ENCODE measurements at places on chromosomes 13 and 19.

DNA sequence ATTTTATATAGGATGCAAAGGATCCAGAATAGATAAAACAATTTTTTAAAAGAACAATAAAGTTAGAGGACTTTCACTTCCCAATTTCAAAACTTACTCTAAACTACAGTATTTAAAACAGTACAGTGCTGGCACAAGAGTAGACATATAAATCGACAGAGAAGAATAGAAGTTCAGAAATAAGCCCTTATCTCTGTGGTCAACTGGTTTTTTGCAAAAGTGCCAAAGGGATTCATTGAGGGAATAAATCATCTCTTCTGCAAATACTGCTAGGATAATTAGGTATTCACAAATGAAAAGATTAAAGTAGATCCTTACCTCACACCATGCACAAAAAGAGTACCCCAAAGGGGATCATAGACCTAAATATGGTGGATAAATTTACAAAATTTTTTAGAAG lies 431.0 kb upstream of the HTR2A start:
- no peak for DNase-seq

GRCh38 chr19:9906475-9907087 lies 29.7 kb downstream of the OLFM2 start:
- peak; percentile 42 for DNase-seq

DNA sequence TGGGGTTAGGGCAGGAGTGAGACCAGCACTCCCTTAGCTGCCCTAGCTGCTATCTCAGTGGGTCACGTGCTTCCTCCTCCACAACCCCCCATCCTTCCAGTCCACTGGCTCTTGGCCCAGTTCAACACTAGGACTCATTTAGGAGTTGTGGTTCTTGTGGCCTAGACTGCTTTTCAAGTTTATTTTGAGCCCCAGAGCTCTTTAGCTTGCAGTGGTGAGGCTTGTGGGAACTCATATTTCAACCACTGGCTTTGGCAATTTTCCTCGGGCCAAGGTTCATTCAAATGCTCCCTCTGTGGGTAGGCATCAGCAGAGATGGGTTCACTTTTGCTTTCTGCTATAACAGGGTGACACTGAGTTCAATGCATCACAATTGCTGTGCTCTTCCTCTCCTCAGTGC lies 436.2 kb upstream of the SLITRK5 start:
- peak; percentile 99 for DNase-seq

DNA sequence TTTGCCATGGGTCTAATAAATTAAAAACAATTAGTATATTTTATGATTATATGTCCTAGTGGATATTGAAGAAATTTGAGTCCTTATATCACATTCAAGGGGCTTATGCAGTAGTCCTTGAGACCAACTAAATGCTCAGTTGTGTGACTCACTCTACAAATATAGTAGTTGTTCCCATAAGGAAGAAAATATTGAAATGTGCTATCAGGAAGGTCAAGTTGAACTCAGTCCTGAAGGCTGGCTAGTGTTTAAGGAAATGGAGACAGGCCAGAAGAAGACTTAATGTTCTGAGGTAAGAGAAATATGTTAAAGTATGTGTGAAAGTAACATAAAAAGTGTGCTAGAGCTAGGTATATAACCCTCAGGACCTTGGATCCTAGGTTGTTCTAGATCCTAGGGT lies 766.1 kb upstream of the GPC6 start:
- DNase-seq: no peak

DNA sequence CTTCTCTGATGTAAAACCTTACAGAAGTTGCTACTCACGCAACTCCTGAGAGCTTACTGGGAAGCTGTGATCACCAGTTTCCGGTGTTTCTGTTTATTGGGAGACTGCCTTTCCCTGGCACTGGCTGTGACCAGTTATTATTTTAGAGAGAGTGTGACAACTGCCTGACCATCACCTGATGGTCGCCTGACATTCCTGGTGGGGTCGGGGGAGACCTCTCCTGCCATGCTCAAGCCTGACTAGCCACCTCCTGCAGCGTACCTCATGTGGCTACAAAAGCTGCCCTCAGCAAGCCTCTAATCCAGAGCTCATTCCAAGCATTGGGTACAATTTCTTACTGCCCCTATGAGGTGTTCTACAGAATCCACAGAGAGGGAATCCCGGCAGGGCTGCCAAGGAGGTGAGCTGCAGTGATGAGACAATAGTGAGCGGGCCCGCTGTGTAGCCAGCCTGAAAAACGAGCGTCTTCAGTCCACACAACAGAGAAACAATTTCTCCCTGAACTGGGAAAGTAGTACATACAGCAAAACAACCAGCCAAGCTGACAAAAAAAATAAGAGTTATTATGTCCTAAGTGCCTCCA lies 28.7 kb downstream of the GJA3 start:
- DNase-seq: no peak

- DNase-seq: no peak
Observed at GRCh38 chr13:112583592-112584277, 4.2 kb downstream of the TUBGCP3 start.

- DNase-seq: no peak
Observed at GRCh38 chr13:28964052-28964451, 143.9 kb downstream of the MTUS2 start.

GRCh38 chr19:46493236-46494145 lies 2.2 kb downstream of the PNMA8B start:
- no peak for DNase-seq

DNA sequence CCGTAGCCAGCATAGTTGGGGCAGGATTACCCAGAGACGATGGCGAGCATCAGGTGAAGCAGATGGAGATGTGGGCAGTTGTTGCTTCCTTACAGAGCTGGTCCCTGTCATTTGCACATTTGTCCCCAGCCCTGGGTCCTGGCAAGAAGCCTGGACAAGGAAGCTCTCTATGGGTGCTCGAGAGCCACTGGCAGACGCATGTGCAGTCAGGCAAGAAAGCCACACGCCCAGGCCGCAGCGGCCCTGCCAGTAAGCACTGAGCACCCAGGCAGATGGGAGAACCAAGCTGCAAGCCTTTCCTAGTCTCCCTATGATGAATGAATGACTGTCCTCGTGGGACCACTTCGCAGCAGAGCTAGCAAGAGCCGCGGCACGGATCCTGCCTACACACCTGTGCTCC lies 182.8 kb downstream of the FOXO1 start:
- no peak for DNase-seq

DNA sequence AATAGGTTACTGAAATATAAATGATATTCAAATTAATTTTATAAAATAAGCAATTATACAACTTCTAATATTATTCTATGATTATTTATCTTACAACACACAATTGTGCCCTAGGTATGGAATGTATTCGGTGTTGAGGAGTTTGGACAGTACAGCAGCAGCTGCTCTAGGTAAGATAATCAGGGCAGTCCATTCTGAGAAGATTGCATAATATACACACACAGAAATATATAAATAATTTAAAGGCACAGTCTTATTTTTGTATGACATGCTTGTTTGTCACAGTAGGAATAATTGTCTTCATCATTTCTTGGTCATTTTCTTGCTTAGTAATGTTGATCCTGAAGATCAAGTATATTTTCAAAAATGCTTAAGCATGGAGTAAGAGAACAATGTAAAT lies 849.4 kb upstream of the MIR17HG start:
- DNase-seq: peak; percentile 39

DNA sequence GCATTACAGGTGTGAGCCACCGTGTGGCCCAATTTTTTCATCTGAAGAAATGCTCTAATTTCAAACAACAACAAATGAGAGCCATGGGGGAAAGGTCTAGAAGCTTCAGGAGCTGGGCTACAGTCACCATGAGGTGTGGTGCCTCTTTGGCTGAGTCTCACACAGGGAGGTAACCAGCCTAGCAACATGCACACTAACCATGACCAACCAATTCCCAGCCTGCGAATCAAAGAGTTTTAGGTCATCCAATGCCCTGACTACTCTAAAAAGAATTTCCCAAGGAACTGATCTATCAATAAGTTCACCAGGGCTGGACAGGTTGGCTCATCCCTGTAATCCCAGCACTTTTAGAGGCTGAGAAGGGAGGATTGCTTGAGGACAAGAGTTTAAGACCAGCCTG lies 29.9 kb downstream of the PBX4 start:
- no peak for DNase-seq

- no peak for DNase-seq
Observed at GRCh38 chr19:55044286-55044685, 6.2 kb upstream of the GP6 start.

DNA sequence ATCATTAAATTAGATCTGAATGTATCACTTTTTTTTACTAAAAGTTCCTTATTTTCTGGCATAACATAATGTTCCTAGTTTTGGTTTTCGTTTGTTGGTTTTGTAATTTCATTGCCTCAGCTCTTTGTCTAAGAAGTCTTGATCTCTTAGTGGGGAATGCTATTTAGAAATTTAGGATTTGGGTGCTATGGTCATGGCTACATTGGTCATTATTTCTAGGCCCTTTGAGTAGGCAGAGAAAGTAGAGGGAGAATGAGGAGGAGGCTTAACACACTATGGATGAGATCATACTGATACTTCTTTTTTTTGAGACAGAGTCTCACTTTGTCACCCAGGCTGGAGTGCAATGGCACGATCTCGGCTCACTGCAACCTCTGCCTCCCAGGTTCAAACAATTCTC lies 41.8 kb downstream of the PIBF1 start:
- no peak for DNase-seq

- no peak for DNase-seq
Observed at GRCh38 chr13:103731959-103732358, 665.7 kb upstream of the SLC10A2 start.

GRCh38 chr19:16895467-16896145 lies 6.8 kb downstream of the F2RL3 start:
- peak; percentile 11 for DNase-seq

- peak; percentile 56 for DNase-seq
Observed at GRCh38 chr13:76965759-76966421, 17.6 kb downstream of the ACOD1 start.

DNA sequence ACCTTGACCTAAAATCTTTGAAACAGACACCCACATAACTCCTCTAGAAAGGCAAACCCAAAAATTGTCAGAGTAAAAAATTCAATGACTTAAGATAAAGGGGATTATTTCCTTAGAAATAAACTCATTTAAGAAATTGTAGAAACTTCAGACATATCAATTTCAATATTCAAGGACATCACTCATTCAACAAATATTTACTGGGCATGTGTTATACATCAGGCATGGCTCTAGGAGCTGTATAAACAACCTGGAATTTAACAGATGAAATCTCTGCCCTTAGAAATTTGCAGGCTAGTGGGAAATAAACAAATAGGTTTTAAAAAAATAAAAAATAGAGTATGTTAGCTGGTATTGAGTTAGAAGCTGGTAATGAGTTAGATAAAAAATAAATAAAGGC lies 84.0 kb upstream of the LSM14A start:
- DNase-seq: no peak

DNA sequence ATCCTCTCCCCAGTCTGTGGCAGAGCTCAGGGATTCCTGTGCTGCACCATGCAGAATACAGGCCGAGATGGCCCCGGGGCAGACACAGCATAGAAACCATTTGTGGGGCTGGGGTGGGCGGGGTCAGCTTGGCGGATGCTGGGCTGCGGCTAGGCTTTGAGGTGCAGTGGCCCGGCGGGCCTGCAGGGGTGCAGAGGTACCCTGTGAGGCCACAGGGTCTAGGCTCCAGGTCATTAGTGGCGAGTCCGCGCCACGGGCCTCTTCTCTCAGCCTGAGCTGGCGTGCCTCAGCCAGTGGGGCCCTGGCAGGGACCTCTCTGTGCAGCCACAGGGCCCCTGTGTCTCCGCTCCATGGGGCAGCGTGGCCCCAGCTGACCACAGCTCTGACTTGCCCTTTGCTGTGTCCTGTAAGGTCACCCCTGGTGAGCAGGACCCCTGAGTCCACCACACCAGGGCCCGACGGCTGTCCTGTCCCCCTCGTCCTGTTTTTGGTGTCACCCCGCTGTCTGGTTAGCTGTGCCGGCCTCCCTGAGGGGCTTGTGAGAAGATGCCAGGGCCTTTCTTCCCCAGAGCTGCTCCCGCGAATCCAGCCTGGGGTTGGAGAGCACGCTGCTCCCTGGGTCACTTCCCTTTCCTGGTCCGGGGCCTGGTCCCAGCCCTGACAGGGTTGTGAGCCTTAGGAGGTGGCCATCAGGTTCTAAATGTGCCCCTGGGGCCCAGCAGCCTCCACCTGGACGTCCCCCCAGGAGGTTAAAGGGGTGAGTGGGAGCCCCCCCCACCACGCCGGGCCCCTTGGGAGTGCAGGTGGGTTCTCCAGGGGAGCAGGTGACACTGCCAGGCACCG lies 12.1 kb downstream of the KDM4B start:
- no peak for DNase-seq

GRCh38 chr13:97493456-97493855 lies 59.5 kb downstream of the RAP2A start:
- DNase-seq: no peak

GRCh38 chr13:31431722-31432137 lies 232.0 kb downstream of the B3GLCT start:
- DNase-seq: peak; percentile 52

- DNase-seq: no peak
Observed at GRCh38 chr19:9862938-9863337, 27.8 kb downstream of the PIN1 start.

DNA sequence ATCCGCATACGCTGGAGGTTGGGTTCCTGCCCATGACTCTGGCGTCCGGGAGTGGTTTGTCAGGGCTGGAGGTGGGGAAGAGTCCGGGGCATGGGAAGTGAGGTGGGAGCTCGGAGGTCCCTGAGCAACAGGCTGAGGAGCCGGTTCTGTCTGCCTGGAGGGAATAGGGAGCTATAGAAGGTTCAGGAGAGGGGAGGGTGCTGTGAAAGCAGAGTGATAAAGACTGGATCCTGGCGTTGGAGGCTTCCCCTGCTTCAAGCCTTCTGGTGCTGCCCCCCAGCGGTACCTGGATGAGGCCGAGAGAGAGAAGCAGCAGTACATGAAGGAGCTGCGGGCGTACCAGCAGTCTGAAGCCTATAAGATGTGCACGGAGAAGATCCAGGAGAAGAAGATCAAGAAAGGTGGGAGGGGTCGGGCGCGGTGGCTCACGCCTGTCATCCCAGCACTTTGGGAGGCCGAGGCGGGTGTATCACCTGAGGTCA lies 2.6 kb downstream of the HMG20B start:
- no peak for DNase-seq

- no peak for DNase-seq
Observed at GRCh38 chr13:32409001-32409313, 19.0 kb downstream of the N4BP2L1 start.

DNA sequence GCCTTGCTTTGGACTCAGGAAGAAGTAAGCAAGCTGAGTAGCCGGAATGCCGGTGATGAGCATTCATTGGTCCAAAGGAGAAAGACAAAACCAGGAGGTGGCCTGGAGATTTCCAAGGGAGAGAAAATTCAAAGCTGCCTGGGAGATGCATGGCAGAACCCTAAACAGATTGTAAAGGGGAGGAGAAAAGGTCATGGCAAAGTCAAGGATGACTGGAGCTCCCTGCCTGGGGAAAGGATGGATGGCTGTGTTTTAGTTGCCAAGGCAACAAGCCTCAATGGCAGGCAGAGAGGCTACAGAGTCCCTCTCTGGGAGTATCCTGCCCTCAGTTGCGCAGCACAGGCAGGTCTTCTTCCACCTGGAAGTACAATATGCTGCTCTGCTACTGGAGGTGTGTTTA lies 134.0 kb downstream of the ENOX1 start:
- no peak for DNase-seq

- no peak for DNase-seq
Observed at GRCh38 chr13:111328574-111329410, 8.3 kb downstream of the TEX29 start.
